ENCODE measurements at places on chromosomes 1 and 21. TPM values are rescaled to one million over a fixed set of nuclear protein-coding genes. Genes with fewer than 3 reads are reported as not detected.

- no peaks in the 10 kb centered on the region for H3K4me1 ChIP-seq
- no peak overlapping the region for H3K27ac ChIP-seq
- no peaks in the 10 kb centered on the region for H3K36me3 ChIP-seq
- no peak for DNase-seq
Measured at GRCh38 chr1:57214951-57215575, 208.8 kb downstream of the DAB1 start.

Gene NID1
- 70.1 TPM for total RNA-seq

GRCh38 chr1:59223989-59224634, 72.8 kb upstream of the FGGY start:
- no peaks in the 10 kb centered on the region for H3K36me3 ChIP-seq
- DNase-seq = no peak
- H3K27me3 ChIP-seq = no peaks in the 10 kb centered on the region
- no peak overlapping the region for H3K4me3 ChIP-seq
- no peak overlapping the region for H3K27ac ChIP-seq
- H3K4me1 ChIP-seq = no peaks in the 10 kb centered on the region

- no peak overlapping the region for H3K27ac ChIP-seq
- DNase-seq = no peak
- H3K27me3 ChIP-seq = no peaks in the 10 kb centered on the region
- no peak overlapping the region for H3K4me3 ChIP-seq
Measured at GRCh38 chr1:230781594-230781993, 34.4 kb downstream of the CAPN9 start.

DNA sequence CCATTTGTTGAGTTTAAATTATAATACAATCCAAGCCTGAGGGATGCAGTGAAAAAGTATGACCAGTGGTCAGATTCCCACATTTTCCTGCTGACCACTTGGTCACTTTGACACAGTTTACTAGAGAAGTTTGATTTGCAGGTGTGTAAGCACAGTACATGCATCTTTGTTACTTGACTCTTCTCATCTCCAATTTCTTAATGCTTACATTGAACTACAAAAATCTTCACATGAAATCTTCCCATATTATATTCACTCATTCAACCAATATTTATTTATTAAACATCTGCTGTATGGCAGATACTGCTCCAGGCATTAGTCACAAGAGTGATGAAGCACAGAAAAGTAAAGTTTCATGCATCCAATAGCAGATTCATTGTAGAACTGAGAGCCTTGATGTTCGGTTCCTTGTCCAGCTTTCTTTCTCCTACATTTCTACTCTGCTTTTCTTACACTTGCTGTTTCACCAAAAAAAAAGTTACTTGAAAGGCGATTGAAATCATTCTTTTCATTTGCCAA, 211.7 kb downstream of the NFIA start:
- no peaks in the 10 kb centered on the region for H3K36me3 ChIP-seq
- no peak for DNase-seq
- H3K4me1 ChIP-seq = no peaks in the 10 kb centered on the region
- no peaks in the 10 kb centered on the region for H3K27me3 ChIP-seq

Gene HAPLN2
- 1.9 TPM for total RNA-seq

Gene SLC27A3
- 54.0 TPM for total RNA-seq

Gene SHE
- 18.1 TPM for total RNA-seq

Gene PLPPR5
- total RNA-seq = 0.09 TPM

Gene SELL
- 9.8 TPM for total RNA-seq

Gene NPPB
- total RNA-seq = not detected

Gene PRPF38A
- 46.7 TPM for total RNA-seq

Gene CFAP57
- total RNA-seq = 2.3 TPM

DNA sequence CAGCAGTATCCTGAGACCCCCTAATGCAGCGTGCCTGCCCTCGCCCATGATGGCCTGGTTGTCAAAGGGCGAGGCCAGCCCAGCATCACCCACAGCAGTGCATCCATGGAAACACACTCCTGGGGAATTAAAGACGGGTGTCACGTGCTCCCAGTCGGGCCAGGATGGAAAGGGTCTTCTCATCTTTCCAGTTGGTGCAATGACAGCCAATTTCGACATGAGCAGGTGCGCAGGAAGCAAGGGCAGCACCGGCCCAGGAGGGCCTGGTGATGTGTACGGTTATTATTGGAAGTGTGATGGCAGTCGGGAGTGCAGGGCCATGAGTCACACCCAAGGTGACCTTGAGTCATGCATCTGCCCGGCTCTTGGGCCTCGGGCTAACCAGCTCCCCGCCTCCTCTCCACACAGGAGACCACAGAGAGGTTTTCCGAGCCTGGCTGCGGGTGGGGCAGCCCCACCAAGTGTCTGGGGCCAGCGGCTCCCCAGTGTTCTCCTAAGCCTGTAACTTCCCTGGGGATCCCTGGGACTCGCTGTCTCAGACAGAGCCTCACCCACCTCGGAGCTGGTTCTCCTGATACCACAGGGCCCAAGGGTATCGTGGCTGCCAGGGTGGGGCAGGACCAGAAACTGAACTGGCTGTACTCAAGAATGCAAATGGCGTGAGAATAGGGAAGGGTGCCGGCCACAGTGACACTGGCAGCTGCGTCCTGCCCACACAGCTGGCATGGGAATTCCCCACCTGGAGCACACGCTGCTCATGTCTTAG, 119.8 kb downstream of the SIK1 start:
- no peaks in the 10 kb centered on the region for H3K36me3 ChIP-seq
- H3K4me1 ChIP-seq = peaks cover 3% of the 10 kb centered on the region
- H3K27ac ChIP-seq = peak overlapping the region; percentile 20
- DNase-seq = no peak
- H3K4me3 ChIP-seq = no peak overlapping the region
- H3K27me3 ChIP-seq = no peaks in the 10 kb centered on the region

Gene CD164L2
- 0.63 TPM for total RNA-seq

- H3K36me3 ChIP-seq = no peaks in the 10 kb centered on the region
- DNase-seq = peak; percentile 88
- no peaks in the 10 kb centered on the region for H3K27me3 ChIP-seq
- peak overlapping the region; percentile 23 for H3K27ac ChIP-seq
- no peak overlapping the region for H3K4me3 ChIP-seq
Measured at GRCh38 chr1:1359664-1360468, 1.5 kb upstream of the MXRA8 start.

- no peaks in the 10 kb centered on the region for H3K36me3 ChIP-seq
- peaks cover 3% of the 10 kb centered on the region for H3K27me3 ChIP-seq
- peak; percentile 82 for DNase-seq
- no peaks in the 10 kb centered on the region for H3K4me1 ChIP-seq
- peak overlapping the region; percentile 50 for H3K4me3 ChIP-seq
Measured at GRCh38 chr1:204828352-204828850, 42.3 kb upstream of the NFASC start.

Gene PCP4L1
- 1.3 TPM for total RNA-seq

DNA sequence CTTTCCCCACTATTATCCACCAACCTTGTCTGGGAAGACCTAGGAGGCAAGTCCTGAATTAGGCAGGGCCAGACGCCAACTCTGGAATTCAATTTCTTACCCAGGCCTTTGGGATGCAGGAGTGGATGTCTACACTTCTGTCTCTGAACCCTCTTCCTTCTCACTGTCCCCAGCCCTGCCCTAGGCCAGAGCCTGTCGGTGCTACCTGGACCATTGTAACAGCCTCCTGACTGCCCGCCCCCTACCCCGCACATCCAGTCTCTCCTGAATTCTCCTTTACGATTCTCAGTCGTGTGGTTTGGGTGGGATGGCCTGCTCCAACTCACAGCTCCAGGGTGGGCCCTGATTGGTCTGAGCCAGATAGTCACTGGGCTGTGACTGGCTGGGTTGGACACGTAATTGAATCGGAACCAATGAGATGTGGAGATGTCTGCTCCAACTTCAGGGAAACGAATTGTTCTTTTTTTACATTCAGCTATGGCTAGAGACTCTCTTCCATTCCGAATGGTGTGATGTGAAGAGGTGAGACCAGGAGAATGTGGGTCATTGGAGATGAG, 304.6 kb downstream of the PTPRU start:
- no peaks in the 10 kb centered on the region for H3K4me1 ChIP-seq
- no peak overlapping the region for H3K4me3 ChIP-seq
- no peaks in the 10 kb centered on the region for H3K36me3 ChIP-seq
- no peak overlapping the region for H3K27ac ChIP-seq
- H3K27me3 ChIP-seq = no peaks in the 10 kb centered on the region
- DNase-seq = no peak

Gene ZYG11B
- 28.2 TPM for total RNA-seq

Gene CENPL
- total RNA-seq = 3.7 TPM

Gene LENEP
- total RNA-seq = not detected

GRCh38 chr1:244157731-244158438, 106.8 kb downstream of the ZBTB18 start:
- H3K27me3 ChIP-seq = no peaks in the 10 kb centered on the region
- H3K4me1 ChIP-seq = peaks cover 2% of the 10 kb centered on the region
- no peak overlapping the region for H3K27ac ChIP-seq
- no peaks in the 10 kb centered on the region for H3K36me3 ChIP-seq
- no peak overlapping the region for H3K4me3 ChIP-seq

Gene SPATA6
- 32.5 TPM for total RNA-seq

Gene SPRR1B
- total RNA-seq = not detected

DNA sequence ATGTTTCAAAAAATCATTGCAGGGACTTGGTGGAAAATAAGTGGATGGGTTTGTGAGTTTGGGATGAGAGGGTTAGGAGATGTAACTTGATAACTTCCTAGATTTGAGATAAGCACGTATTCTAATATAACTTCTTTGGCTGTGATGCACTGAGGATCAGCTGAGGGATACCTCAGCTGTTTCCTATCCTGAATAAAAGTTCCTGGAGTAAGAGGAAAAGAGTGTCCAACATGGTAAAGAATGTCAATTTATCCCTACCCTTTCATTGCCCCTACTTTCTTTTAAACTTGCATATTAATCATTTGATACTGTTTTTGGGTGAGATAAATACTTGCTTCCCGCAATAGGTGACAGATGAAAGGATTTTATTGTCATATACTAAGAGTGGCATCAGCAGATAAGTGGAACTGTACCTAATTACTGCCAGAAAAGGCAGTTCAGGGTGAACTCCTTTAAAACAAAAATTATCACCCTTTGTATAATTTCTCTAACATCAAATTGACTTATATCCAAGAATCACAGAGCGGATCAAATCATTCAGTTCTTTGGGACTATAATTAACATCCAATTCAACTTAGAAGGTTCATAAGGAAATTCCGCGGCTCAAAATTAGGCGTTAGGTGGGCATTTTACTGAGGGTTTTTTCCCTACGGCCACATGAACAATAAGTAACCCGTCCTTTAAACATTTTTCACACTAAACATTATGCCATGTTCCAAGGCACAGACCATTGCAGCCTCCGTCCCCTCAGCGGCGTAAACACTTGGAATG, 1.4 kb upstream of the SUCO start:
- H3K4me1 ChIP-seq = peaks cover 3% of the 10 kb centered on the region
- H3K36me3 ChIP-seq = no peaks in the 10 kb centered on the region

DNA sequence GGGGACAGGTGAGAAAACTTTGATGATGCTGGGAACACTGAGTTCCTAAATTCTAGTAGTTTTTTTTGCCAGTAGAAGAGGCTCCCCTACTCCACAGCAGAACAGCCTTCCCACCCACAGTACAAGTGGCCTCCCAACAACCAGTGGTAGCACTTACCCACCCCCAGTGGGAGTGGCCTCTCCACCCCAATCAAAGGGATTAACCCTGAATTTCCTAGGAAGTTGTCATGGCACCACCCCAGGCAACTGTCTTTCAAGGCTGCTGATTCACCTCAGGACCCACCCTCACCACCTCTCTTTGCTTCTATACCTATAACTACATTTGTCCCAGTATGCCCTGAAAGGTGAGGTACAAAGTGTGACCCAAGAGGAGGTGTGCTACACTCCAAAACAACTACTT, 81.4 kb upstream of the PRDX6 start:
- H3K27me3 ChIP-seq = no peaks in the 10 kb centered on the region
- H3K27ac ChIP-seq = no peak overlapping the region
- H3K4me3 ChIP-seq = no peak overlapping the region

Gene TRPM2
- 11.5 TPM for total RNA-seq

- no peaks in the 10 kb centered on the region for H3K36me3 ChIP-seq
- no peak for DNase-seq
- no peaks in the 10 kb centered on the region for H3K27me3 ChIP-seq
- no peaks in the 10 kb centered on the region for H3K4me1 ChIP-seq
Measured at GRCh38 chr1:153342178-153342577, 6.5 kb downstream of the PGLYRP4 start.

DNA sequence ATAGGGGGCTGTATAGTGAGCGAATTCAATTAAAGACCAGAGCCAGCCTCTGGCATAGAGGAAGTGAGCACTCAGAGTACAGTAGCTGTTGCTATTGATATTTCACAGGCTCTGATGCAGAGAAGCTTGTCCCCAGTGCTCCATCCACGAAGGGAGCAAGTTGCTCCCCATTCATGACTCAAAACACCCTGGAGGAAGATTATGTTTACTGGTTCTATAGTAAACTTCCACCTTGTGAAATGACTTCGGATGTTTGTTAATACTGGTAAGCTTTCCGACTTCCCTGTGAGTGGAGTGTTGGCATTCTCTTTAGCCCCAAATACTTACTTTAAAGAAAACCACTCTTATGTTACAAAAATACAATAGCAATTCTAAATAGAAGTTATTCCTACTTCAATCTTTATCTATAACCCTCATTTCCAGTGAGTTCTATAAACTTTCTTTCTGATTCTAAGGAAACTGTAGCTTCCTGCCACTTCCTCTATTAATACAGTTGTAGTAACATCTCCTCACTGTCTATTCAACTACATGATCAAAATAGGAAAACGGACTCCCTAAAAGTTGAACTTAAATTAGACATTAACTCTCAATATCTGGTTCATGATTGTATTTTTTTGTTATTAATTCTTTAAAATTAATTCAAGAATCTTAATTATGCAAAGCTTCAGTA, 46.4 kb downstream of the ZNF281 start:
- no peaks in the 10 kb centered on the region for H3K36me3 ChIP-seq
- no peak overlapping the region for H3K4me3 ChIP-seq
- no peak overlapping the region for H3K27ac ChIP-seq
- no peak for DNase-seq
- no peaks in the 10 kb centered on the region for H3K27me3 ChIP-seq

GRCh38 chr1:147725685-147726084, 34.7 kb downstream of the GJA5 start:
- H3K27ac ChIP-seq = no peak overlapping the region
- H3K4me1 ChIP-seq = peaks cover 6% of the 10 kb centered on the region
- H3K27me3 ChIP-seq = no peaks in the 10 kb centered on the region
- no peak overlapping the region for H3K4me3 ChIP-seq
- H3K36me3 ChIP-seq = no peaks in the 10 kb centered on the region

GRCh38 chr1:156643049-156643777, 1.3 kb downstream of the BCAN start:
- H3K4me1 ChIP-seq = no peaks in the 10 kb centered on the region
- H3K27me3 ChIP-seq = peaks cover 35% of the 10 kb centered on the region
- H3K27ac ChIP-seq = no peak overlapping the region
- no peak overlapping the region for H3K4me3 ChIP-seq
- no peaks in the 10 kb centered on the region for H3K36me3 ChIP-seq
- no peak for DNase-seq

- no peak overlapping the region for H3K27ac ChIP-seq
- DNase-seq = no peak
- no peaks in the 10 kb centered on the region for H3K27me3 ChIP-seq
- H3K4me3 ChIP-seq = no peak overlapping the region
- H3K36me3 ChIP-seq = no peaks in the 10 kb centered on the region
Measured at GRCh38 chr21:30981403-30981802, 56.9 kb downstream of the KRTAP19-8 start.

GRCh38 chr1:211566431-211567025, 12.4 kb downstream of the SLC30A1 start:
- no peaks in the 10 kb centered on the region for H3K36me3 ChIP-seq
- DNase-seq = no peak
- H3K4me3 ChIP-seq = no peak overlapping the region
